ENCODE measurements at places on chromosomes 2 and 18. TPM values are rescaled to one million over a fixed set of nuclear protein-coding genes. Genes with fewer than 3 reads are reported as not detected.

Gene ALLC
- not detected for total RNA-seq

Gene LAMA1
- total RNA-seq = not detected

Gene CYP27A1
- total RNA-seq = not detected

Gene CBLN2
- not detected for total RNA-seq

Gene ESPNL
- 0.04 TPM for total RNA-seq

Gene DQX1
- 0.91 TPM for total RNA-seq

Gene RGPD4
- 0.67 TPM for total RNA-seq

Gene SCN9A
- total RNA-seq = not detected

Gene PSMA8
- 1.7 TPM for total RNA-seq

Gene TPO
- total RNA-seq = not detected

Gene SERPINB4
- not detected for total RNA-seq

Gene RNF125
- 23.6 TPM for total RNA-seq

Gene ANKRD36
- total RNA-seq = 21.5 TPM

Gene CYP1B1
- total RNA-seq = 6.9 TPM
